ENCODE measurements at places on chromosomes 13 and 19.

- no peak for DNase-seq
These were observed 507 bp upstream of the LCP1 start for GRCh38 chr13:46182491-46182877.

GRCh38 chr13:105445796-105446195 is 1089.7 kb downstream of the EFNB2 start:
- no peak for DNase-seq

DNA sequence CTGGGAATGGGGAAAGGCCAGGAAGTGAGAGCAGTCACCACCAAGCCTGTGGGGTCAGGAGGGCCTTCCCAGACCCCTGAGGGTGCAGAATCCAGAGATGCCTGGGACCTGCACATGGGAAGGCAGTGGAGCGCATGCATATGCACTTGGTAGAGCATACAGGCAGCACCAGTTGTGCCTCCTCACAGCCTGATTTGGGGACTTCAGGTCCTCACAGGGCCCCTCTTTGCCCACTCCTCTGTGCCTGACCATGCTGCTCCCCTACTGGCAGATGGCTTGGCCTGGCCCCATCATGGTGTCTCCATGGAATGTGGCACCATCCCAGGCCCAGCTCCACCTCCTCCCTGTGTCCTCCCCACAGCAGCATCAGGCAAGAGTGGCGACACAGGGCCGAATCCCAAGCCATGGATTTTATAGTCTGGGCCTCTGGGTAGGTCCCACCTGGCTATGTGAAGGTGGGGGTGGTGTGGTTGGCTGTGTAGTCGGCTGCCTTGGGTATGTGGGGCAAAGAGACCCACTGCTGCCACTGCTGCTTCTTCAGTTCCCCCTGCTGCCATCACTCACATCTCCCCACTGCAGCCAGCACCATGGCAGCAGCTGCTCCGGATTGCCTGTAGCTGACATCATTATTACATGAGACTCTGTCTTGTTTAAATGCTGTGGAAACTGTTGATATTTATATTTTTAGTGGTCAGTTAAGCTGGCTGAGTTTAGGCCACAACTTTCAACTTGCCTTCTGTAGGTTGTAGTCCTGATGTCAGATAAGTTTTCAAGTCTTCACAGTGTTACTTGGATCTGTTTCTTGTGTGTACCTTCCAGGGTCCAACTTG is 247.0 kb downstream of the GPC6 start:
- no peak for DNase-seq

DNA sequence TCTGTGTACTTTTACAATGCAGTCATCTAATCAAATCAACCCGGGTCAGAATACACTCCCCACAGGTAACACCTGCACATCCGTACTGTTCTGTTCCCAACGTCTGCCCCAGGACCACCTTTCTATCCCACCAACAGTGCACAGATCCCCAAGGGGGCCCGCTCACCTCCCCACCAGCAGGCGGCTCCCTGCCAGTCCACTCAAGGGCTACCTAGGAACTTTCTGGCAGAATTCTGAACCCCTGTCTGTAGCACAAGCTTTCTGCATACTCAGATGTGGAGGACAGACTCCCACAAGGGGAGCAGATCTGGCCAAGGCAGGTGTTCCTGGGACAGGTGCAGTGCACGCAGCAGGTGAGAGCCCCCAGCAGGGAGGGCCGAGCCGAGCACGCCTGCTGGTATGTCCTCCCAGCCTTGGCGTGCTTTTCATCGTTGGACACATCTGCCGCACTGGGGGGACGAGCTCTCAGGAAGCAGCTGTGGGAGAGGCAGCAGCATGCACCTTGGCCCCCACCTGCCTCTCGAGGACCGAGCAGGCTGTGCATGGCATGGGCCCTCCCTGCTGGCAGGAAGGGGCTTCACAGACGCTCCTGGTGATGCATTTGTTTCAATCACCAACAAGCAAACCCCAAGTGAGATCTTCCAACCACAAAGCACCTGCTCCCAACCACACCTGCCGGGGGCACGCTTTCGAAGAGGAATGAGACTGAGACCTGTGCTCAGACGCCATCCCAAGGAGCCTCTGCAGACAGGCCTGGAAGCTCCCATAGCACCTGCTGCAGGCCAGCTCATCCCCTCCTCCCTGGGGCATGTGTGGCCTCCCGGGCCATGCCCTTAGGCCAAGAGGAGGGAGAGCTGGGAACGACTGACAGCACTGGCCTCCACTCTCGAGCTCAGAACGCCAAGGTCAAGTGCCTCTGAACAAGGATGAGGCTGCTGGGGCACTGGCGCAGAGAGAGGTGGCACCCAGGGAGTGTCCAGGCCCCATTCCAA is 35.9 kb downstream of the RAB20 start:
- no peak for DNase-seq

GRCh38 chr19:48578891-48579290 is 26.9 kb downstream of the SULT2B1 start:
- no peak for DNase-seq

DNA sequence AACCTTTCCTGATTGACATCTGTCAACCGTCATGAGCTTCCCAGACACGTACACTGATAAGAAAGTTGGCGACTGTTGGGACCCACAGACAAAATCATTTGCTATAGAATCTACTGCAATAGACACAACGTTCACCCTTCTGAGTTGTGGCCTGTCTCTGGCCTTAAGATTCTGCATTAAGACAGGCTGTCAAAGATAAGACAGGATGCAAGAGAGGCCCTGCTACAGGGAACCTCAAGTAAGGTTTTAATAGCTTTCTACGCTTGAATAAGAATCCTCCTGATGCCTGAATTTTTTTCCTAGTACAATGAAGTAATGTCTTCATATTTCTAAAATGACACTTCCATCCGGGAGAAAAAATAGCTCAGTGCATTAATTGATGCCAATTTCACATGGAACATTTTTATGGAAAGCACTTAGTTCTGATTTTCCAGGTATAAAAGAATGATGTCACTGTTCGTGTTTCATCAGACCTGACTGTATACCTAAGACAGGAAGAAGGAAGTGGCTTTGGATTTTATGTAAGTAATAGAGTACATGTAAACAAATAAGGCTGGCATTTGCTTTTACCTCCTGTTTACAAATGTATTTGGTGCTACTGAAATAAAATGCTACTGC is 275.2 kb upstream of the GPC6 start:
- DNase-seq: no peak

DNA sequence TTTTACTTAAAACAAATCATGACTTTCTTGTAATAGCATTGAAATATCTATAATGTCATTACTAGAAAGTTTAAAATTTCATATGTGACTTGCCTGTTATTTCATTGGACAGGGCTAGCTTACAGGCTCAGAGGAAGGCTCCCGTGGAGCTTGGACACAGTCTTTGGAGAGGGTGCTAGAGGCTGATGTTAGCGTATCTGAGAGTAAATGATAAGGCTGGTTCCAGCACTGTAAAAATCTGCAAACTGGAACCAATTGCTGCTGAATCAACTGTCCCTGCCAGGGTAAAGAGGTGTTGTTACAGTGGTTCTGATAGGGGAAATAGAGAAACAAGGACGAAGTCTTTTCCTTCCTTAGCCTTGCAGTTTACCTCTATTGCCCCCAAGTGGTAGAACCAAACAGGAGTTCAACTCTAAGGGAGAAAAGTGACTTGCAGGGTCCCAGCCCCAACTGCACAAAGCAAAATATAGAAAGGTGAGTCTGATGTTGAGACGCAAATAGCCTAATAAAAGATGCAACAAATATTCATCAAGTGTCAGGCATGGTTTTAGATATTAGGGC is 901.7 kb downstream of the DIAPH3 start:
- DNase-seq: no peak

DNA sequence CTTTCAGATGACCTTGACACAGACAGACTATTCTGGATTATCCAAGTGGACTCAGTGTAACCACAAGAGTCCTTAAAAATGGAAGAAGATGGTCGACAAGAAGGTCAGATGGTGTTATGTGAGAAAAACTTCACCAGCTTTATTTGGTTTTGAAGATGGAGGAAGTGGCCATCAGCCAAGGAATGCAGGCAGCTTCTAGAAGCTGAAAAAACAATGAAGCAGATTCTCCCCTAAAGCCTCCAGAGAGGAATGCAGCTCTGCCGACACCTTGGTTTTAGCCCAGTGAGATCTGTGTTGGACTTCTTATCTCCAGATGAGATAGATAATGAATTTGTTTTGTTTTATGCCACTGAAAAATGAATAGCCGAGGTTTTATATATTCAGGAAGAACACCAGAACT is 501.5 kb downstream of the DCT start:
- no peak for DNase-seq

- DNase-seq: no peak
These were observed 19.9 kb downstream of the PPP5C start for GRCh38 chr19:46366620-46367292.

GRCh38 chr19:14479309-14479974 is 4.3 kb upstream of the PTGER1 start:
- no peak for DNase-seq

DNA sequence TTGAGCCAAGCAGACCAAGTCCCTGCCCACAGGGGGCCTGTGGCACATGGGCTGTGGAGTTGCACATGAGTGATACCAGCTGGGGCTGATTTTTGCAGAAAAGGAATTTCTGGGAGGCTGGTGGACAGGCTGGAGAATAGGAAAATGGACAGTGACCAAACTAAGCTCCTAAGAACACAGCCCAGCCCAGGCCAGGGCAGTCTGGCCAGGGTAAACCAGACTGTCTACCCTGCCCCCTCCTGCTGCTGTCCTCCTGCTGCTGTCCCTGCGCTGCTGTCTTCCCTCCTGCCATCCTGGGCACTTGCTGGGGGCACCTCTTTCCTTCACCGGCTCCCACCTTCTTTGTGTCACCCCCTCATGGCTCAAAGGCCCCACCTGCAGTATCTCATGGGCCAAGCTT is 219.2 kb downstream of the ZIC5 start:
- no peak for DNase-seq

GRCh38 chr19:40416918-40417642 is 3.9 kb upstream of the PRX start:
- DNase-seq: no peak

GRCh38 chr13:111962431-111962891 is 104.5 kb upstream of the SOX1 start:
- DNase-seq: no peak

- no peak for DNase-seq
These were observed 24.1 kb upstream of the CEACAM20 start for GRCh38 chr19:44553478-44554171.

GRCh38 chr13:53161251-53161650 is 132.6 kb downstream of the OLFM4 start:
- DNase-seq: no peak

DNA sequence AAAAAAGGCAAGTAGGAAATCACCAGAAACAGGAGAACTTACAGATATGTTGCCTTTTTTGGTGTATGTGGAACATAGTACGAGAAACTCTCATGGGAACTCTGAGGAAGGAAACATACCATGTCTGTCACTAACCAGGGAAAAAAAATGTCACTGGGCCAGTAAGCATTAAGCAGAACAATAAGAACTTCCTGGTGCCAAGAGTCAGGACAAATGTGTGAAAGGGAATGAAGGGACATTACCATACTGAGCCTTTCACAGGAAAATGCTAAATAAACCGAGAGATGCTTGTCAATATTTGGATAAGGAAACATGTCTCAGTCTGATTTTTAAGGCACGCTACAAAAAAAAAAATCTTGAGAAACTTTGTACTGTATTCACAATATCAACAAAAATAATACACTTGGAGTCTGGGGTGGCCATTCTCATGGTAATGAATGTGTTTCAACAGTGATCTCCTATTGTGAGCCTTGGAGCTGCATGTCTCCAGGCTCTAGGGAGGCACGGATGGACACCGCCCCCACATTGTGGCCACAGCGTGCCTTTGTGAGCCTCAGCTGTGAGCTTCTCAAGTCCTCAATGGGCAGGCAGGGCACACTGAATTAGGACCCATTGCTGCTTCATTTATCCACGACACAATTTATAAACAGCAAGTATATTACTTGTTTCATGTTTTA is 113.0 kb upstream of the ARGLU1 start:
- DNase-seq: no peak

DNA sequence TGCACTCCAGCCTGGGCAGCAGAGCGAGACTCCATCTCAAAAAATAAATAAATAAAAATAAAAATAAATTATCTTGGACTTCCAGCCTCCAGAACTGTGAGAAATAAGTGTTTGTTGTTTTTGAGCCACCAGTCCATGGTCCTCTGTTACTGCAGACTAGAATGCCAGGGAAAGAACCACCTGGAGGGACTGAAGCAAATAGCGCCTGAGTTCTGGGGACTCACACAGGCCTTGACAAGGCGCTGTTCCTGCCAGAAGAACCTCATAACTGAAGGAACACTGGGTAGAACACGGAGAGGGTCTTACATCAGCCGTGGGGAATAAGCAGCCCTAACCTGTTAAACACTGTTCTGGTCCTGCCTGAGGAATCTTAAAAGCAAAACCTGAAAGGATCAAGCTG is 8.4 kb upstream of the LENG8 start:
- DNase-seq: no peak

DNA sequence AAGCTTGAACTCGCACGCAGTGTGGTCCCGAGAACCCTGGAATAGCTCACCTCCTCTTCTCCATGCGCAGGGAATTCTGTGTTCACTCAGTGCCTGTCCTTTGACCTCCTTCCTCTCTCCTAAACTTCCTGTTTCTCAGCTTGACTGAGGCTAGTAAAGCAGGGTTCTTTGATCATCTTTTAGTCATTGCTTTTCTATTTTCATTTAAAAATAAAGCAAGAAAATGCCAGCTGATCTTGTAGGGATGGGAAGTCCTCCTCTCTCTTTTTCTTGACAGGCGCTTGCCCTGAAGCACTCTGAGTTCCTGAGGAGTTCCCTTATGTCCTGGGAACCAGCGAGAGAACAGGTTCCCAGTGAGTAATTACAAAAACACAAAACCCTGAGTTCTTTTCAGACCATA is 62.8 kb downstream of the ARHGEF7 start:
- no peak for DNase-seq

- DNase-seq: no peak
These were observed 2.1 kb upstream of the CA11 start for GRCh38 chr19:48648134-48648533.

DNA sequence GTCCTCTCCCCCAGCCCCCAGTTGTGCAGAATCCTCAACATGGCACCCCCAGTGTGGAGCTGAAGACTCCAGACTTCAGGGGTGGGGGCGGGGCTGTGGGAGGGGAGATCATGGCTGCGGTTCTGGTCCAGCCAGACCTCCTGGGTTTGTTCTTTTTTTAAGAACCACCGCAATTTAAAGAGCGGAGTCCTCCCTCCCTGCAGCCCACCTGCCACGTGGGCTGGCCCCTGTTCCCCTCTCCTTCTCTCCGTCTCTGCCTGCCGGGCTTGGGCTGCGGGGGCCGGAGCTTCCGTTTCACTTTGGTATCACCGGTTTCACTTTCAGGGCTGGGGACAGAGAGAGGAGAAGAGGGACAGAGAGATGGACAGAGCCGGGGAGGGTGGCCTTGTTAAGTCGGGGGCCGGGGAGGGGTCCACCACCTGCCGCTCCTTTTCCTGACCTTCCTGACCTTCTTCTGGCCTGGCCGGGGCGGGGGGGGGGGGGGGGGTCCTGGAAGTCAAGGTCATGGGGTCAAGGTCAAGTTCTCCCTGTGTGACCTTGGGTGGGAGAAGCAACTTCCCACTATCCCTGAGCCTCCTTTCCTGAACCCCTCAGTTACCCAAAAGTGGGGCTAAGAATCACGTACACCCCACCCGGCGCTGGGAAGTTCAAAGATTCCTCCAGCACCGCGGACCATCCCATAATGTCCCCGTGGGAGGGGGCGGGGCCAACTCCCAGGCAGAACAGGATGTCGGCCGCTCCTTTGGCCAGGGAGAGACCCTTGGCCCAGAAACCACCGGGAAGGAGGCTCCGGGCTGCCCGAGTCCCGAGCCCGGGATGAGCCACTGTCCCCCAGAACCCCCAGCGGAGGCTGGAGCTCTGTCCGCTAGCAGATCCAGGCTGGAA is 11.3 kb upstream of the ZBTB7A start:
- DNase-seq: no peak

GRCh38 chr19:13980340-13980739 is 25.8 kb downstream of the RFX1 start:
- no peak for DNase-seq

- DNase-seq: no peak
These were observed 55.4 kb downstream of the KCTD12 start for GRCh38 chr13:76830805-76831204.
